ENCODE measurements at places on chromosomes 1 and 21. TPM values are rescaled to one million over a fixed set of nuclear protein-coding genes. Genes with fewer than 3 reads are reported as not detected.

The SPRR3 gene
- not detected for total RNA-seq

The UTS2 gene
- not detected for total RNA-seq

The CACNA1E gene
- total RNA-seq = 0.02 TPM

DNA sequence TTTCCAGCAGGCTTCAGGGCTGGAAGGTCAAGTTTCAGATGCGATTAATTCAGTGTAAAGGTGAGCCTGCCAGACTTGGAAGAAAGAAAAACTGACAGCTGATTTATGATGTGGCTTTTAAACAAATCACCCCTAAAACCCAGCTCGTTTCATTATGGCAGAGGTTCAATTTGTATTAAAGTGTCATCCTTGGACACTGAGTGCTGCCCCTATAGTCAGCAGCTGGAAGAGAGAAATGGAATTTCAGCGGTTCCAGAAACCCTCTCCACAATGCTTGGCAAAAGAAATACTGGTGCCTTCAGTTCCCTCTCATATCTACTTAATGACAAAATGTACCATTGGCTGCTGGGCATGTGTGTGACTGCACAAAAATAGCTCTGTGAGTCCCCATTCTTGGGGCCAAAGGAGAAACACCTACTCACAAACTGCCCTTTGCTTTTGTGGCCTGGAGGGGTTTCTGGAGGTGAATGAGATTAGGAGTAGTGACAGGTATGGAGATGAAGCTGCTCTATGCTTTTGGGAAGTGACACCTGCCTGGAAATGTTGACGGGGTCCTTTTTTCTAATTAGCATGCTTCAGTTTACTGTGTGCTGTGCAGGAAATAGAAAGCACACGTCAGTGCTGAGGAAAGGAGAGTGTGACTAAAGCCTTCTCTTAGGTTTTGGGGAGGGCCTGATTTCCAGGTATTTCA is 95.1 kb upstream of the TSPAN2 start:
- DNase-seq = no peak
- H3K36me3 ChIP-seq = no peaks in the 10 kb centered on the region
- peaks cover 41% of the 10 kb centered on the region for H3K4me1 ChIP-seq
- H3K27me3 ChIP-seq = no peaks in the 10 kb centered on the region

GRCh38 chr1:27643600-27644368 is 8.8 kb upstream of the FGR start:
- no peak for DNase-seq
- no peak overlapping the region for H3K4me3 ChIP-seq
- H3K27me3 ChIP-seq = no peaks in the 10 kb centered on the region
- H3K27ac ChIP-seq = no peak overlapping the region
- H3K4me1 ChIP-seq = peaks cover 11% of the 10 kb centered on the region
- H3K36me3 ChIP-seq = no peaks in the 10 kb centered on the region

Measured in heart left ventricle (tissue), 16 donors.